ENCODE measurements at places on chromosomes 1 and 21.

- no peak for DNase-seq
Observed at GRCh38 chr21:42209801-42210479, 9.0 kb upstream of the ABCG1 start.

- no peak for DNase-seq
Observed at GRCh38 chr21:34670220-34670961, 1.6 kb downstream of the CLIC6 start.

- peak; percentile 61 for DNase-seq
Observed at GRCh38 chr1:5991381-5992025, 722 bp downstream of the NPHP4 start.

GRCh38 chr1:243727503-243728203 is 122.4 kb downstream of the AKT3 start:
- no peak for DNase-seq

DNA sequence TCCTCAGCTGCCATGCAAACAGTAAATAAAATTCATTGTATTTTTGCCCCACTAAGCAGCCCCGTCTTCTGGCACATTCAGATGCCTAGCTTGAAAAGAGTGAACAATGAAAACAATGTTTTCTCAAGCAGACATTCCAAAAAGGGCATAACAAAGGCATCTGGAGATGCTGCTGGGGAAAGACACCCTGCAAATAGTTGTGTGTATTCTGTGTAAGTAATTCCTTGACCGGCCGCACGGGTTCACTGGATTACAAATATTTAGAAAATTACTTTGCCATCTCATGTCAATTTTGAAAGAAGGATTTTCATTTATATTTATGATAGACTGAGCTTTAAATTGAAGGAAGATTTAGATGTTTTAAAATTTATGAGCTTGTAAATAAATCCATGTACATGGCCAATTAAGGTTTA is 142.2 kb downstream of the SLC45A1 start:
- no peak for DNase-seq

GRCh38 chr1:94622757-94623156 is 81.2 kb upstream of the F3 start:
- no peak for DNase-seq

GRCh38 chr1:205183676-205184335 is 27.7 kb downstream of the DSTYK start:
- no peak for DNase-seq

GRCh38 chr1:54363925-54364324 is 42.3 kb downstream of the SSBP3 start:
- no peak for DNase-seq

GRCh38 chr1:6386371-6386949 is 7.1 kb downstream of the ACOT7 start:
- DNase-seq: no peak

DNA sequence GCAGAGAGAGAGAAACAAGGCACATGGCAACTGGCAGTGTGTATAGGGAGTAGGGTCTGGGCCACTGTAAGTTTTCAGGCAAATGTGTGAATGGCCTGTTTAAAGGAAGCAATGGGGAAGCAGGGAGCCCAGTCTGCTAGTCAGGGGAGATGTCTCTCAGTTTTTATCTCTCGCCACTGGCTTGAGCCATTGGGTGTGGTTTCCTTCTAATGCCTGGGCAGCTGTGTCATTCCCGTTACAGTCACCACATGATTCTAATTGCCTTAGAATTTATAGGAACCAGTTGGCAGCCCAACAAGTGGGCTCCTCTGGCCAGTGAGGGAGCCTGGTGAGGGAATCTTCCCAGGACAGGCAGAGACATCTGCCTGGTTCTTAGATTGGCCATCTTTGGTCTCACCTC is 182.4 kb downstream of the DISC1 start:
- DNase-seq: no peak

DNA sequence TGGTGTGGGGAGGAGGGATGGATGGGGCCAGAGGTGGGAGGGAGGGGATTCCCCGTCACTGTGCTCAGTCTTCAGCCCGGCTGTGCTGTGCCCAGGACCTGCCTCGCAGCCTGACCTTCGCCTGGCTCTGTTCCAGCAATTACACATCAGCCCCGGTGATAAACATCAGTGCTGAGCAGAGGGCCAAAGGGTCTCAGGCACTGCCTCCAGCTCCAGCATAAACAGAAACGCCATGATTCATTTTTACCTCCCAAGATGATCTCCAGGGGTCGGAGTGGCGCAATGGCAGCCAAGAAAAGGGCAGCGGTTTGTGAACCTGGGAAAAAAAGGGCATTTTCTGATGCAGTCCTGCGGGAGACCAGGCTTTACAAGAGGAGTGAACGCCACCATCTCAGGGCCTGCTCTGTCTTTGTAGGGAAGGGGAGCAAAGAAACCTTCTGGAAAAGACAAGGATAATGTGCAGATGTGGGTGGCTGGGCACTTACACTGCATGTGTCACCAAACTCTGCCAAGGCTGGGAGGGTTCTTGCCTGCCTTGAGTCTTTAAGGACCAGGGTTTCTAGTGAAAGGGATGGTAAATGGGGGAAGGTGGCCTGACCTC is 28.1 kb downstream of the SHISA4 start:
- DNase-seq: no peak

DNA sequence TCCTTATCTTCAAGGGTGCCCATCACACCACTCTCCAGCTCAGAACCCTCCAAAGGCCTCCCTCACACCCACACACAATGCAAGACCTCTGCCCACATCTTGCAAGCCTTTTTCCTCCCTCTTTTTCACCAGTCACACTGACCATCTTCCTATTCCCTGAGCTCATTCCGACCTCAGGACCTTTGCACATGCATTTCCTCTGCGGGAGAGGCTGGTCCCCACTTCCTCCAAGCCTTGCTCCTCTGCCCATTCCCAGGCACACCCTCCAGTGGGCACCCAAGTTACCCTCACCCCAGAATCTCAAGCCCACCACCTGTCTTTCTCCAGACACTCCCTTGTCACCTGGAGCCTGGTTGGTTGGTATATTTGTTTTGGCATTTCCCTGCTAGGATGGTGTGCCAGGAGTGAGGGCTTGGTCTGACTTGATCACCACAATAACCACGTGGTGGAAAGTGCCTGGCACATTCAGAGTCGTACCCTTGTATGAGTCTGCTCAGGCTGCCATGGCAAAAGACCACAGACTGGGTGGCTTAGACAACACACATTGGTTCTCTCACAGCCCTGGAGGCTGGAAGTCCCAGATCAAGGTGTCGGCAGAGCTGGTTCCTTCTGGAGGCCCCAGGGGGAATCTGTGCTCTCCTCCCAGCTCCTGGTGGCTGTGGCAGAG is 13.2 kb downstream of the MX2 start:
- no peak for DNase-seq

GRCh38 chr1:109493805-109494539 is at the start of gene CYB561D1:
Gene CYB561D1 (plus strand): TSS chr1:109494094. CDS start chr1:109494140, 46 bp downstream.
- peak; percentile 71 for DNase-seq

DNA sequence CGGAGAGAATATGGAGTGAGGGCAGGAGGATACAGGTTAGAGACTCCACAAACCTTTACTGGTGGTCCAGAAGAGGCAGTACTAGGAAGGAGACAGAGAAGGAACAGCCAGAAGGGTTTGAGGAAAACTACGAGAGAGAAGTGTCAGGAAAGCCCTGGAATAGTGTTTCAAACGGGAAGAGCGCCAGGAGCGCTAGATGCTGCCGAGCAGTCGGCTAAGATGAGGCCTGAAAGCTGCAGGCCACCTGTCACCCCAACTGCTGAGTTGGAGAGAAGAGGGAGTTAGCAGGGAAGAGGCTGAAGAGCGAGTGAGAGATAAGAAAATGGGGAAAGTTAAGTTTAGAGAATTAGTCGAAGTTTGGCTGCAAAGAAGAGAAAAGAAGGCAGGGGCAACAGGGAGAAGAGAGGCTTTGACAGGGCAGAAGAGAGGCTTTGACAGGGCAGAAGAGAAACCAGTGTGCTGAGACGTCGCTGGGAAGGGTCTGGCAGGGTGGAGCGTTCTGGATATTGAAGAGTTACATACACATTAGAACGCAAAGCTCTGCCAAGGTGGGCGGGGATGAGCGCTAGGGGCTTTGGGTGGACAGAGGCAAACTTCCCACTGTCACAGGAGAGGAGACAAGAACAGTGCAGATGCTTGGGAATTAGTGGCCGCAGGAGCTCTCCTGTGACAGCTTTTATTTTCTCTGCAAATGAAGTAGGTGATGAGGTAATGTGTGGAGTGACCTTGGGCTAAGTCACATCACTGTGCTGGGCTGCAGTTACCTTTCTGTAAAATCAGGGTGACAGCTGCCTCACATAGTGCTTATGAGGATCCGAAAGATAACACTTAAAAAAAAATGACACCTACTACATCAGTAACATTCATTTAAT is 31.2 kb downstream of the PCSK9 start:
- DNase-seq: peak; percentile 48

DNA sequence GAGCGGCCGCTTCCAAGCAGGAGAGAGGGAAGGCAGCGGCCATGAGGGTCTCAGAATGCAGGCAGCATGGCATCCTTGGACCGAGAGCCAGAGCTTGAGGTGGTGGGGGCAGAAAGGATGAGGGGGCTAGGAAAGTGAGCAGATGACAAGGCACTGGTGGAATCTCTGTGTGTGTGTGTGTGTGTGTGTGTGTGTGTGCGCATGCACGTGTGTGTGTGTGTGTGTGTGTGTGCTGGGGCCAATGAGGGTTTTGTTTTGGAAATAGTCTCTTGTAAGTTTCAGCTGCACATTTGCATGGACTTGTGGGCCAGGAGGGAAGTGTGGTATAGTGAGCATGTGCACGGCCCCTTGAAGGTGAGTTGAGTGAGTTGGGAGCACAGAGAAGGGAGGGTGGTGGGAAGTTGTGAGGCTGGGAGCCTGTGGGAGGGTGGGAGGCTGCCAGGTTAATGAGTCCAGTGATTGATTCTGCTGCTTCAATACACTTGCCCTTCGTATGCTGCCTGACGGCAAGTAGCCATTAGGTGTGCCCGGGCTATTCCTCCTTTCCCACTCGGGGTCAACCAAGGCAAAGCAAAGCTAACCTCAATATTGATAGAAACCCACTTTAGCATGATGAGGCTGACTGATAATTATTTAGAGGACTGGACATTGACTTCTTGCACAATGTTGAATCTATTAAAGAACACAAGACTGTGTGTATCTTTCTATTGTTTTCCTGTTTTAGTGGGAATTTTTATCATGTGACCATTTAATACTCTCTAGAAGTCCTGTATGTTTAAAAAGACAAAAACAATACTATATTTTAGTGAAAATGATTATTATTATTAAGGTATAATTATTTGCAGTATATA is 80.3 kb downstream of the PROX1 start:
- no peak for DNase-seq

GRCh38 chr1:218447010-218447689 is 102.0 kb downstream of the TGFB2 start:
- DNase-seq: no peak

DNA sequence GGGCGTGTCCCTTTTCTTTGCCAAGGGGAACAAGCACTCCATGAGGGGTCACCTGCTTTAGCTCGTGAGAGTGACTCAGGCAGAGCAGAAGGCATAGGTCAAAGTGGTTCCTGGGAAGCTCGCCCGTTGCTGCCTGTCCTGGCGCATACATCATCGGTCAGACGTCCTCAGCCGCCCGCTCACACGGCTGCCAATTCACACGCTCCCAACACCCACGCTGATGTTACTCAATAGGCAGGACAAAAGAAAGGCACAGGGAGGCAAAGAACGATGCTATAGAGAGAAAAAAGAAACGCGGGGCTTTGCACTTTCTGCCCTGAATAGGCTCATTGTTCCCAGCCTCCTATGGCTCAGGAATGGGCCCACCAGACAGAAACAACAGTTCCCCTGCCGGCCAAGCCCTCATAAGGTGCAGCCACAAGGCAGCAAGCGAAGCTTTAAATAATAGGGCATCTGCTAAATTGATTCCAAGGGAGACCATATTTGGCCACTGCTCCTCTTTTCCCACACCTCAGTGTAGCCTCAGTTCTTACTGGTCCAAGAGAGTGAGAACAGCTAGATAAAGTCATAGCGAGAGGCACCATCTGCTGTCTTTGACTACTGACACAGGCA is 38.7 kb downstream of the VTCN1 start:
- no peak for DNase-seq

DNA sequence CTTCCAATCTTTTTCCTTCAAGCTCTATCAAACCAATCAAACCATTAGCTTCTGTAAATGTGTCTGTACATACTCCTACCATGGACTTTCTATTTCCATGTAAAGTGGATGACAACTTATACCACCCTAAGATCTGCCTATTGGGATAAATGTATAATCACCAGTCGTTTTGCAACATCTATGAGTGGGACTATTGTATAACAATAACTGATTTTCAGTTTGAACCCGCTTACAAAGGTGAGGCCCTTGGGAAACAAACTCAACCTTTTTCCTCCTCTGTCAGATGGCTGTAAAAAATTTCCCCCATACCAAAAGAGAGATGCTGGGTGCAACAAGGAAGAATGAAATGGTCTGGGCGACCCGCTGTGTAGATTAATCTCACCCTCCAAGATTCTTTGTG is 399.1 kb upstream of the ADAMTS5 start:
- no peak for DNase-seq

All from NCI-H1092 (cell line).